ENCODE measurements at places on chromosomes 11 and 22.

GRCh38 chr11:32829157-32829679 is 509 bp upstream of the PRRG4 start:
- no peak for DNase-seq

DNA sequence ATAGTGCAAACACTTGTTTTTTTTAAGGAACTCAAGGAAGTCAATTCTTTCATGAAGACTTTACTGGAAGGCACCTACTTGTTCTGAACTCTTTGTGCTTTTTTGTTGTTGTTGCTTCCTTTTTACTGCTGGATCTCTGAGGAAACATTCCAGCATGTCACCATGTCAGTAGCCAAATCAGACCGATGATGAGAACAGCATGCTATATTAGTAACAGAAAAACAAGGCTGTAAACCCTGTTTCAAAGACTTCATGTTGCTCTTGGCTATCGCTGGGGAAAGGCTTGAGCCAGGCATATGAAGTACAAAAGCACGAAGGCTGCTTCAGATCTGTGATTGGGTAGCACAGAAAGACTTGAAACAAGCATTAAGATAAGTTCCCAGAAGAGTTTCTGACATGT is 125.6 kb upstream of the SLC5A12 start:
- no peak for DNase-seq

DNA sequence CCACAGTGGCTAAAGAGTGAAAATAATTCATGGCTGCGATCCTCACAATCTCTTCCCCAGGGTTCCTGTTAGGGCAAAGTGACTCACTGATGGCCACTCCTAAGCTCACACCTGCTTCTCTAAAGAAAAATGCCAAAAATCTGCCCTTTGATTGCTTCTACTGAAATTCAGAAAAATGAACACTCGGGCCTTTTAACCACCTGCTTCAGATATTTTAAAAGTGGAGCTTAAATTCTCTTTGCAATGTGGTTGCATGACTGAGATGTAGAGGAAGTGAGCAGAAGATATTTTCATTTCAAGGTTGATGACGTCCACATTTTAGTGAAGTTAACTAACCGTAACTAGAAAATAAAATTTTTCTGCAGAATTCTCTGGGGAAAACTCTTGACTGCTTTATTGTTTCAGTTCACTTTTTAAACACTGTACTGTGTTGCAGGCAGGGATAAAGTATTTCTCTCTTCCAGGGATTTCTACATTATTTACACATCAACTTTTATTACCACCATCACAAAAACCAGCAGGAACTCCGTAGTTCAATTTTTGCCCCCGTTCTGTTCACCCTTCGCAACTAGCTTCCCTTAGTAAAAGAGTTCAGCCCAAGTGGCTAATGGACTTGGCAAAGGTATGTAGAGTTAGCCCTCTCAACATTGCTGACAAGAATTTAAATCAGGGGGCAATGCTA is 8.5 kb downstream of the RAB30 start:
- peak; percentile 20 for DNase-seq

DNA sequence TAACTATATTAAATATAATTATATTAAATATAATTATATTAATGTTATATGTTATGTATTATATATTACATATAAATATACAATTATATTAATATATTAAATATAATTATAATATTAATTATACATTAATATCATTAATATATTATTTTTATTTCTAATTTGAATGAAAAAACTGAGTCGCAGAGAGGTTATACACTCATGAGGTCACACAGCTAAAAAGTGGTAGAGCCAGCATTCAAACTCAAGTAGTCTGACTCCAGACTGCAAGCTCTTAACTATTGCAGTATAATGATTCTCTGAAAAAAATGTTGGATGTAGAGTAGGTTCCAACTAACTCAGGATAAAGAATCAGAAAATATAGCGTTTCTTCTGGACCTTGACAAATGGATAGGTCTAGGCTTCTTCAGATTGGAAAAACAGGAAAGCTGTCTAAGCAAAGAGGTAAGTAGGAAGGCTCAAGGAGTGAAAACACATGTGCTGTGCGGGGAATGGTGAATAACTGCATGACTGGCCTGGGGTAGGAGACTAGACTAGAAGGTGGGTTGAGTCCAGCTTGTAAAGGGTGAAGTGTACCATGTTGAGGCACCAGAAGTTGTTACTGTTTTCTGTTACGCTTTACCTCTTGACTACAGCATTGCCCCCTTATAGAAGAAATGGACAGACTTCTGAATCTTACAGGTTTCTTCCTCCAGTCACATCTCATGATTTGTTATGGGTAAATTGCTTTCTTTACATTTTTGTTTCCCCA is 80.3 kb downstream of the TRIM44 start:
- peak; percentile 17 for DNase-seq

GRCh38 chr22:27070594-27070993 is 413.2 kb downstream of the MIAT start:
- DNase-seq = no peak

GRCh38 chr22:30555282-30556210 is 9.0 kb upstream of the SEC14L6 start:
- DNase-seq = no peak

DNA sequence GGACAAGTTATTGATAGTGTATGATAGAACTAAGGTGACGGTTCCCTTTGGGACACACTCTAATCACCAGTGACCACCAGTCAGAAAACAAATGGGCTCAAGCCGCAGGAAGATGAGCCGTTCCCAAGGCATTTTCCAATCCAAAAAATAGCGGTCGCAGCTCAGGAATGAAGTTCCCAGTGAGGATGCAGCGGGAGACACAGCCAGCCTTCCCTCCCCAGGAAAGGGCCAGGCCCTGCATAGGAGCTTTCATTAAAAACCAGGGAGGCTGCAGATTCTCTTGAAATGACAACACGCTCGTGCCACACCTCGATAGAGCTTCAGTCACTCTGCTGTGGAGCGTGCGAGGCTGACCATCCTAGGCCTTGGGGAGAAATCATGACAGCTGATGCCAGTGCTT is 65.8 kb upstream of the WNT7B start:
- no peak for DNase-seq

GRCh38 chr22:25970374-25970911 is 198.8 kb upstream of the SEZ6L start:
- DNase-seq = peak; percentile 70

DNA sequence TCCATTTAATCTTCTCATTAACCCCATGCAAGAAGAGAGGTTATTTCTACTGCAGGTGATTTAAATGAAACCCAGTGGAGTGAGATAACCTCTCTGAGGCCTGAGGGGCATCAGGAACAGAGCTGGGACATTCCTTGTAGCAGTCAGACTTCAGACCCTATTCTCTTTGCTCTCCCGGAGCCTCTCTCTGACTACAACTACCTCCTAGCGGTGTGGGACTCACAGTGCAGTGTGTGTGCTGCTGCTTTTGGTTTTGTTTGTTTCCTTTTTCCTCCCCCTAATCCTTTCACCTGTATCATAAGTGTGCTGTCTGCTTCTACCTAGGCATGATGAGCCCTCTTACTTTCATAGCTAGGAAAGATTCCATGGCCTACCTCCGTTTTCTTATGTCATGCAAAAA is 769.6 kb downstream of the NTM start:
- no peak for DNase-seq
